ENCODE measurements at places on chromosomes 12 and 14.

DNA sequence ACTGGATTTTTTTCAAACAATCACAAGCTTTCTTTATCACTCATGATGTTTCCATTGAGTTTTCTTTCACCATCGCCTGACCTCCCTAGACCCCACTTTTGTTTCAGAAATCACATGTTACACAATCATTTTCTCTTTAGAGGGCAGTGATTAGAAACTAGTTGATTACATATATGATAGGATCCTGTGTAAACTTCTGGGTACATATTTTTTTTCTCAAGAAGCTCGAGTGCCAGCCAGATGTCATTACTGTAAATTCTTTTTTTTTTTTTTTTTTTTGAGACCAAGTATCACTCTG, 62.4 kb upstream of the PSMA6 start:
- DNase-seq: no peak

GRCh38 chr12:46430340-46430948, 57.9 kb upstream of the SLC38A2 start:
- DNase-seq: peak; percentile 93

GRCh38 chr12:58529897-58530741, 390.2 kb downstream of the LRIG3 start:
- DNase-seq: peak; percentile 68

GRCh38 chr12:52149182-52149641, 42.6 kb downstream of the KRT80 start:
- DNase-seq: no peak

- no peak for DNase-seq
Observed at GRCh38 chr12:76508128-76508980, 51.2 kb downstream of the OSBPL8 start.

- peak; percentile 93 for DNase-seq
Observed at GRCh38 chr12:69008520-69008919, 75.5 kb upstream of the CPM start.
